ENCODE measurements at places on chromosomes 7 and 10.
A peak's percentile ranks its signal among the peaks of the same experiment; 100 is the strongest.

DNA sequence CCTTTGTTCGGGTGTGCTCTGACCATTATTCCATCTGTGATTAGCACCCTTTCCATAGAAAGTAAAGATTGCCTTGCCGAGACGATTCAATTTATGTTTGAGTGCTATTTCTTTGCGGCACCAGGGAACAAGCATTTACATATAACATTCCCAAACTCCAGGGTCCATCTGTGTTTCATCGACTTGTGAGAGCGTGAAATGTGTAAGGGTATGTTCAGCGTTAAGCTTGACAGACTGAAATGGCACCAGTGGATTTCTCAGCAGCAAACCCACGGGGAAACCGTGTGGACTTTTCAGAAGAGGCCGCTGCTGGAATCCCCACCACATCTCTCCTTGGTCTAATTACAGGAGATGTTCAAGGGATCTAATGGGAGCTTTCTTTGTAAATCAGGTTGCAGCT lies 270.5 kb downstream of the TCERG1L start:
- no peak for DNase-seq

GRCh38 chr10:49651039-49651835 lies 28.2 kb upstream of the C10orf53 start:
- DNase-seq, result no peak

- no peak for DNase-seq
Measured at GRCh38 chr10:114315566-114316420, 76.7 kb downstream of the VWA2 start.

DNA sequence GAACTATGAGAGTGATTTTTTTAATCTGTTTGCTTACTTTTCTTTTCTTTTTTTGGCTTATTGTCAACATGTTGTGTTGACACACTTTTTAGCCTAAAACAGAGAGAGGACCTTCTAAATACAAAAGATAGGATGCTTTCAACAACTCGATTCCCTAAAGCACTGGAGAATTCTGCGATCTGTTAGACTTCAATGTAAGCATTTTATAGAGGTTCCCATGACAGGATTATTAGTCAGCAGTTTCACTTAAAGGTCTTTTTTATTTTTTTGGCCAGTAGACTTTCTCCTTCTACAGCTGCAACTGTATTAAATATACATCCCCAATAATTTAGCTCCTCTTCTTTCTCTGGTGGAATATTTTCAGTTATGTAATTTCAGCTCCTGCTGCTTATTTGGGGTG lies 12.7 kb upstream of the NRP1 start:
- no peak for DNase-seq

- DNase-seq, result no peak
Measured at GRCh38 chr10:86099542-86100334, 266.9 kb downstream of the GRID1 start.

GRCh38 chr7:149458235-149458634 lies 2.6 kb downstream of the ZNF777 start:
- no peak for DNase-seq

DNA sequence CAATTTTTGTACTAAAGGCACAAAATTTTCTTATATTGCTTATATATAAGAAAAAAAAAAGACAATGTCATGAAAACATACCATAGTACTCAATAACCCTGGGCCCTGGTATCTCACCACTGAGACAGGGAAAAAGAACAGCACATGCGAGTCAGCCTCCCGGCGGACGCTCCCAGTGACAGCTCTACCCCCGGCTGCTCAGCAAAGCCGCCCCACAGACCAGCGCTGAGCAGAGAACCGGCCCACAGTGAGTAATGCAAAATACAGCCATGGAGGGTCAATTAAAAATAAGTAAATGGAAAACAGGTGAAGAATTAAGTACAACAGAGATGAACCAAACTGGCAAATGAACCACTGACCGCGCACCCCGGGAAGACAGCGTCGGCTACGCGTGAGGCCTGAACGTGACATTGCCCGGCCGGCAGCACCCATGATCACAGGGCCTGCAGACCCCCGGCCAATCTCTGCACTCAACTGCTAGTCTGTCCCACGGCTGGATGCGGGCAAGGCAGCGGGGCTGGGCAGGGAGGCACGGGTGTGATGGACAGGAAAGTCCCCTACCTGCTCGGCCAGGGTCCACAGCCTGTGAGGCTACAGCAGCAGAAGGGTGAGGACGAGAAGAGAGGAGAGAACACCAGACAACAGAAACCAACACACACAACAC lies 175.9 kb downstream of the ZMYND11 start:
- no peak for DNase-seq

- DNase-seq, result no peak
Measured at GRCh38 chr7:27239387-27240014, 3.1 kb upstream of the EVX1 start.

DNA sequence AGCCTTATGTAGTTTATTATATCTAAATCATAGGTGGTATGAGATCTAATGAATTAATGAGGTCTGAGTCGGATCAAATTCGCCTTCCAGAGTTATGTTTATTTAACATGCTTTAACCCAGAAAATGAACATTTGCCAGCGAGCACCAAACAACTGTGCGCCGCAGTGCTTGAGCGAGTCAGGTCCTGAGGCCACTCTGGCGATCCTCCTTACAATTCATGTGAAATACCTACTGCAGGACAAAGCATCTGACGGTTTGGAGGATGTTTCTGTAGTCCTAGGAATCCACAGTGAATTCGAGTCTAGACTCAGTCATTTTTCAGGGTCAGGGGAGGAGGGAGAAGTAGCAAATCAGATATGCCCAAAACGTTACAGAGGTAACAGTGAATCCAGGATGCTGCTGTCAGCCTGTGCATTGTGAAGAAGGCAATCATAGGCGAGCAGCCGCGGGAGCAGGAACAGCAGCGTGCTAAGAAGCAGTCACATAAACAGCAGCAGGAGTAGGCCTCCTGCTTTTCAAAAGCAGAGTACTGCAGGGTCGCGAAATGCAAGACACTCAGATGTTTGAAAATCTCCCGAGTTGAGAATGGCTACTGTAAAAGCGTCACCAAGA lies 120.2 kb downstream of the CACNB2 start:
- no peak for DNase-seq

DNA sequence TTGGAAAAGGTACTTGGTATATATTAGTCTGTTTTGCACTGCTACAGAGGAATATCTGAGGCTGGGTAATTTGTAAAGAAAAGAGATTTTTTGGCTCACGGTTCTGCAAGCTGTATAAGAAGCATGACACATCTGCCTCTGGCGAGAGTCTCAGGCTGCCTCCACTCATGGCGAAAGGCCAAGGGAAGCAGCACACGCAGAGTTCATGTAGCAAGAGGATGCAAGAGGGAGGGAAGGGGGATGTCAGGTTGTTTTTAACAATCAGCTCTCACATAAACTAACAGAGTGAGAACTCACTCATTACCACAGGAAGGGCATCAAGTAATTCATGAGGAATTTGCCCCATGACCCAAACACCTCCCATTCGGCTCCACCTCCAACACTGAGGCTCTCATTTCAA lies 484.8 kb upstream of the DPP6 start:
- DNase-seq, result no peak

GRCh38 chr10:99779335-99779734 lies 3.1 kb upstream of the ABCC2 start:
- DNase-seq, result no peak

DNA sequence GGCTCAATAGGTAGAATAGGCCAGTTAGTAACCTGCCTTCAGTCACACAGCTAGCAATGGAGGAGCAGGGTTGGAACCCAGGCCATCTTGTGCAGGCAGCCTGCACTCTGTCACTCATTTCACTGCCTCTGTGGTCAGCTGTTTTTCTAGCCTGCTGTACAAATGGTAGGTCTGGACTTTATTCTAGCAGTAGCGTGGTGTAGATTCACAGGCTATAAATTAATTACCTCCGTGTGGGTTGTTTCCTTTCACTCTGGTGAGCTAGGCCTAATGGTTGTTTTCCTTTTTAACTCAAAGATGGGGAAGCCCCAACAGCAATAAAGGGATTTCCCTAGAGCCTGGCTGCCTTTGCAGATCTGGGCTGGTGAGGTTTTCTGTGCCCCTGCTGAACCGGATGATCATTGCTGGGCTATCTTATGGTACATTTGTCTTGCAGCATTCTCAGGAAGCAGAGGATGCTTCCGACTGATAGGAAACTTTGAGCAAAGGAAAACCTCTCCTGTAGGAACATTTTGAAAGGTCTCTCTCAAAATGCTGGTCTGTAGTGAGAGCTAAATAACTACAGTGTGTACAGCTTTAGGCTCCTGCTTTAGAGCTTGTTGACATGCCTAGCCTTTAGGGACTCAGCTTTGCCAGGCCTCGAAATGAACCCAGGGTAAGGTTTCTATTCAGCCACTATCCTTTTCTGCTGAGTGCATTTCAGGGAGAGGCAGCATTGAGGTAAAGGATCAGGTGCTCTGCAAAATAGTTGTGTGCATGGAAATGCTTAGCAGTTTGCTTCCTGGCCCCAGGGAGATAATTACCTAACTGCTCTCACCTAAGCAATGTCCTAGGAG lies 157.4 kb downstream of the ST7 start:
- DNase-seq, result peak; percentile 34

- DNase-seq, result no peak
Measured at GRCh38 chr7:1720326-1720725, 50.2 kb downstream of the ELFN1 start.

DNA sequence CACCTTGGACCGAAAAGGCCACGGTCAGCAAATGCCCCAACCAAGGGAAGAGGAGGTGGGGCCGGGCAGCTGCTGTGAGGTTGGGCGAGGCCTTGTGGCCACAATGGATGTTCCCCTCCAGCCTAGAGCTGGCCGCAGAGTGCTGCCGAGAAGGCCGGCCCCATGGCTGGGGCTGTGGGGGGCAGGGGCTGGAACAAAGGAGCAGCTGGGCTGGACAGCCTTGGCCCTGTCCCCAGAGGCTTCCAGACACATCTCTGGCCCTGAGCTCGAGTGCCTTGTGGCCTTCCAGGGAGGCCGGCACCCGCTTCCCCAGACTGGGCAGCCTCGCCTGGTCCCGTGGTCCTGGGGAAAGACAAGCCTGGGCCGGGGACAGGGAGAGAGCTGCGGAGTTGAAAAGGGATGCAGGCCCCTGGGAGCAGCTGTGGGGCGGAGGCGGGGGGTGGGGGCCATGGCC lies 88.0 kb downstream of the PDGFA start:
- no peak for DNase-seq

DNA sequence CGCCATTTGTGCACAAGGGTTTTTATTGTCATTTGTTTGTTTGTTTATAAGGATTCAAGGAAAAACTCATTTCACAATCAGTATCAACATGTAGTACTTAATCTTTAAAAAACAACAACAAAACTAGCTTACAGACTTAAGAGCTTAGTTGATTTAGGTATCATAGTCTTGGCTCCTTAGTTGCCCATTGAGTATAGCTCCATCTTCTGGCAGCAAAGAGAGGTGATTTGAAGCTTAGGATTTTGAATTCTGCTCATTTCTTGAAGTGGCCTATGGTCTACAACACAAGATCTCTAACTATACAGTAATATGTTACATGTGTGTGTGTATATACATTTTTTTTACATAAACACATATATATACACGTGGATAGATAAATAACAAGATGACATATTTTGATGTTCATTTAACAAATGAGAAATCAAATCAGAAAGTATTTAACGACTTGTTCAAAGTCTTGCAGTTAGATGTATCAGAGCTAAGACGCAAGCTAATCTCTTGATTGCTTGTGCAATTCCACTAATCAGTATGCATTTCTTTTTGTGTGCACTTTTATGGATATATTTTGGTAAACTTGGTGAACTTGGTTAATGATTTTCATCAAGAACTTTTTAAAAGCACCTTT lies 307.3 kb downstream of the CAMK1D start:
- no peak for DNase-seq

DNA sequence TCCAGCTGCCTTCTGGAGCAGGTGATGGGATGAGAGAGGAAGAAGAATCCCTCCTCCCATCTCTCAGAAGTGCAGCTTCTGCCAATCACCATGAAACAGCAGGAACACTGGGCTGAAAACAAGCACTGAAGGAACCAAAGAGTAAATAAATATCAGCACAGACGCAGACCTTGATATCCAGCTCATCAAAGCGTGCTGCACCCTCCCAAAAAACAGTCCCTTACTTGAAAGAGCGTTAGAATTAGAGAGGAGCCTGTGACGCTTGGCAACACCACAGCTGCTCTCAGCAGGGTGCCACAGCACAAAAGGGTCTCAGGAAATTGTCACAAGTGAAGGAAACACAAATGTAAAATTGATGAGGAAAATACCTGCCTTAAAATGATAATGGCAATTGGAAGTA lies 39.5 kb downstream of the KLF6 start:
- no peak for DNase-seq

GRCh38 chr10:28177944-28178637 lies 124.8 kb downstream of the MPP7 start:
- no peak for DNase-seq

DNA sequence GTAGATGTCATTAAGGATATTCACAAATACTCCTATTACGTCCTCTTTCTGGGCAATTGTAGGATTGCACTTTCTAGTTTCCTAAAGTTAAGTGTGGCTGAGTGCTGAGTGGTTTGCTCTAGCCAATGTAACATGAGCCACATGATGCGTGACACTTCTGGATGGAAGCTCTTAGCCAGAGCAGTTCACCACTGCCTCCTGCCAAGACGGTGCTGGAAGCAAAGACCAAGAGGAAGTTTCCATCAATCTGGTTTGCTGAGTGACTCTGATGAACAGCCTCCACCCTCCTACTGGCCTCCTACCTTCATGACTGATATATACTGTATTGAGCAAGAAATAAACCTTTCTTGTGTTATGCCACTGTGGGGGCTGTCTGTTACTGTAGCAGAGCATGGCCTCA lies 318.1 kb downstream of the KCNMA1 start:
- no peak for DNase-seq

- no peak for DNase-seq
Measured at GRCh38 chr7:107977048-107977447, 25.9 kb downstream of the LAMB1 start.

DNA sequence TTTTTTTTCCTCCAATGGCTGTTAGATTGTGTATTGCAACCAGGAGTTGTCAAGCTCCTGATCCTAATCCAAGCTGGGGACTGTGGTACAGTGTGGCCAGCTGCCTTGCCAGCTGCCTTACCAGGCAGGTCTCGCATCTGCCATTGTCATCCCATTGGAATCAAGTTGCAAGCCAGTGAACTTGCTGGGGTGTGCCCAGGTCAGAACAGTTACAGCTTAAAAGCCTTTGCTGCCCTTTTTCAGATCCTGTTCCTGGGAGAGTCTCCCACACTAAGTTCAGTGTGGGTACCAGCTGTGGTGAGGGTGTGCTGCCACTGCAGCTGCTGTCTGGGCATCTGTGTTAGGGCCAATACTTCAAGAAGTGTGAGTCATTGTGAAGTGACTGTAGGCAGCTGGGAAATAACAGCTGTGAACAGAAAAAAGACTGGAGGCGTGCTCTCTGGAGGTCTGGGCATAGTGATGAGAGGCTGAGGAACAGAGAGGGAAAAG lies 72.8 kb downstream of the CCNY start:
- no peak for DNase-seq

DNA sequence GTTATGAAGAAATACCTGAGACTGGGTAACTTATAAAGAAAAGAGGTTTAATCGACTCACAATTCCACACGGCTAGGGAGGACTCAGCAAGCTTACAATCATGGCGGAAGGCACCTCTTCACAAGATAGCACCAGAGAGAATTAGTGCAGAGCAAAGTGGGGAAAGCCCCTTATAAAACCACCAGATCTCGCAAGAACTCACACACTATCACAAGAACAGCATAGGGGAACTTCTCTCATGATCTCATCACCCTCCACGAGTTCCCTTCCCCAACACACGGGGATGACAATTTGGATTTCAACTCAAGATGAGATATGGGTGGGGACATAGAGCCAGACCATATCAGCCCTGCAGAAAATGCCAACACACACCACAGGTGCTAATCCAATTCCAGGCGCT lies 218.7 kb downstream of the PARD3 start:
- DNase-seq, result no peak

Data from stimulated activated naive CD4-positive, alpha-beta T cell (primary cell).